NCI-H345 (cell line): ENCODE measurements at places on chromosomes 2 and 18.
A peak's percentile ranks its signal among the peaks of the same experiment; 100 is the strongest.

DNA sequence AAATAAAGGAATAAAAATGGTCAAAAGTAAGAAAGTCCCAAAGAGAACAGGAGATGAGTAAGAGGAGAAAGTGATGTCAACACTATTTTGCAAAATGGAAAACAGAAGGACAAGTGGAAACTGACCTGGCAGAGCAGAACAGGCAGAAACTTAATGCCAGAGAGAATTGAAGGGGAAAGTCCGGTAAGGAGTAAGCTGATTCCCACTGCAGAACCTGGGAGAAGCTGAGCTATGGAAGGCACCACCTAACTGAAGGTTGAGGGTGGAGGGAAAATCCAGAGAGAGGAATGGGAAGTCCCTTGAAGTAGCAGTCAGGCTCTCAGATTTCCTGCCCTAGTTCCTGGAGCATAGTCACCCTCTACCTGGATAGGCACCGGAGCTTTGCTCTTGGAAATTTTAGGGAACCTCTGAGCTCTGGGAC, 59.8 kb downstream of the MOGAT1 start:
- DNase-seq, result no peak

- no peak for DNase-seq
Observed at GRCh38 chr2:32798829-32799228, 147.9 kb upstream of the LTBP1 start.

DNA sequence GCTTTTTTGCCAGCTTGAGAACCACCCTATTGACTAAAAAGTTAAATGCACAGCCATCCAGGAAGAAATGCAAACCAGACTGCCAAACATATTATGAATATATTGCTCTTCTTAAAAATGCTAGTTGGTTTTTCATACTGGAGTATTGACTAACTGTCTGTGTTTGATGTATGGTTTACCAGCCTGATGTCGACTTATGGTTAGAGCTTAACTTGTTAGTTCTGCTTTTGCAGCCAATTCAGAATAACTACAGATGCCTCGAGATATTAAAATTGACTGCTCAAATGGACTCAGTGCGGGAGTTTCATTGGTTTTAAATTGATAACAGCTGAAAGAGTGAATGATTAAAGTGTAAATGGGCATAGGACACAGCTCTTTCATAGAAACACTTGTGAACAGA, 369.8 kb downstream of the ARHGAP15 start:
- DNase-seq, result no peak

- no peak for DNase-seq
Observed at GRCh38 chr18:36374262-36374661, 76.7 kb downstream of the FHOD3 start.

DNA sequence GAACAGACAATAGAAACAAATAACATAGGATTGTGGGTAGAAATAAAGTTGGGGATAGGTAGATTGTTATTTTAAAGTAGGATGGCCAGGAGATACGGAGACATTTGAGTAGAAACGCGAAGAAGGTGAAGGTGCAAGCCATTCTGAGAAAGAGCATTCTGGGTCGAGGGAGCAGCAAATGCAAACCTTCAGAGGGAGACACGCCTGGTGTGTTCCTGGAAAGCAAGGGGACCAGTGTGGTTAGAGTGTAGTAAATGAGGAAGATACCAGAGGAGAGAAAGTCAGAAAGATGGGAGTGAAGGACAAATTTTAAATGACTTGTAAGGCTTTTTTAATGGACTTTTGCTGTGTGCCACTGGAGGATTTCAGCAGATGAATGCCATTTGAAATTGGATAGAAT, 1.7 kb downstream of the CYP20A1 start:
- no peak for DNase-seq

DNA sequence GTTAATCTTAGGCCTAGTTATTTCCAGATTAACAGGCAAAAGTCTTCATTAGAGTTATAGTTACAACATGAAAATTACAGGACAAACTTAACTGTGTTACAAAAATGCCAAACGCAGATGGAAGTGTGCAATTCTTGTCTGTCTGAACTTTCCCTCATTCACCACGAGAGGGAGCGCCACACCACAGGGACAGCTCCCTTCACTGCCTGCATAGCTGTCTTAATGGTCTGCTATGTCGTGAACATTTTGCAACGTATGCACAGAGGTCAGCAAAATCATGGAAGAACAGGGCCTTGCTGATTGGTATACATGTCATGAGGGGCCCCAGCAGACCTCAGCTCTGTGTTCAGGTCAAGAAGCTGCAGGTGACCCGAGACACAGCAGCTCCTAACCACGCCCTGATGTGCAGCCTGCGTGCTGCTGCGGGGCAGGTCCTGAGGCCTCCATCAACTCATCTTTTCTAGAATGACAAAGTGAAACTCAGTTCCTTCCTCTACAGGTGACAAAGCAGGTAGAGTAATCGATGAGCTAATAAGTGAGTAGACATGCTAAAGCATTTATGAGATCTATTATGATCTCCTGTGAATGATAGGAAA, 78.8 kb upstream of the ATP8B1 start:
- DNase-seq, result peak; percentile 77

DNA sequence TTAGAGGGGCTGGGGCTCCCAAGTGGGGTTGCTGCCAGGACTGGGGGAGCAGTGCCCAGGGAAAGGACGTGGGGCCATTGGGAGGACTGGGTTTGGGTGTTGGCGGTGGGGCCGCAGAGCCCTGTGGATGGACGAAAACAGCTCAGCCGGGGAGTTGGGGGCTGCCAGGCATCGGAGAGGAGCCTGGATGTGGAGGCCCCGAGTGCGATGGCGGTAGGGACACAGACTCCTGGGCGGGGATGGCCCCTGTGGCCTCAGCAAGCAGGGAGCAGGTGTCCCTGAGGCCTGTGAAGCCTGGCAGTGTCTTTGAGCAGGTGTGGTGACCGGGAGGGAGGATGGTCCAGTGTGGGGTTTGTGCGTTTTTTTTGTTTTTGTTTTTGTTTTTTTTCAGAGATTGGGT, 13.3 kb downstream of the CTDP1 start:
- DNase-seq, result no peak
